Stimulated activated CD8-positive, alpha-beta memory T cell treated with anti-CD3 and anti-CD28 coated beads, Interleukin-7, amount 100 ng/mL, for 24 hours (primary cell): ENCODE measurements at places on chromosomes 13 and 19.

DNA sequence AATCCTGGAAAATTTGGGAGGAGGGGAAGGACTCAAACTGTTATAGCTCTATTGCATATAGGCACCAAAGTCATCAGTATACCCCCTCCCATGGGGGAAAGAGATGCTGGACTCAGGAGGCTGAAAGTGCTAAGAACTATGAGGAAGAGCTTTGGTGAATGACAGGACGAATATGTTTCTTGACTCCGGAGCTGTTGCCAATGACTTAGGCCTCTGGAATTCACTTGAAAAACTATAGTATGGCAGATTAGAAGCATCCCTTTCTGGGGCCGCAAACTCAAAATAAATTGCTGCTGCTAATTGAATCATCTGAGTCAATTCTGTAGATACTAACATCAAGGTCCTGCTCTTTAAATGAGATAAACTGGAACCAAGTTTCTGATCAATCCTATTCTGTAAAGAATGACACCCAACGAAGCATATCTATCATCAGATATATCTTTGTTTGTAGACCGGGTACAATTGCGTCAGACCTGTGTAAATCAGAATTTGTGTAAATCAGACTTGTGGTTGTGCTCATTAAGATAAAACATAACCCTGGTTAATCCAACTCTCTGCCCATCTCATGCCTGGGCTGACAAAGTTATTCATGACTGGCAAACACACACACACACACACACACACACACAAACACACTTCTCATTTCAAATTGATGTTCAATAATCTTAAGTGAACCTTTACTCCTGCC lies 1793.8 kb upstream of the PCDH20 start:
- DNase-seq = no peak

DNA sequence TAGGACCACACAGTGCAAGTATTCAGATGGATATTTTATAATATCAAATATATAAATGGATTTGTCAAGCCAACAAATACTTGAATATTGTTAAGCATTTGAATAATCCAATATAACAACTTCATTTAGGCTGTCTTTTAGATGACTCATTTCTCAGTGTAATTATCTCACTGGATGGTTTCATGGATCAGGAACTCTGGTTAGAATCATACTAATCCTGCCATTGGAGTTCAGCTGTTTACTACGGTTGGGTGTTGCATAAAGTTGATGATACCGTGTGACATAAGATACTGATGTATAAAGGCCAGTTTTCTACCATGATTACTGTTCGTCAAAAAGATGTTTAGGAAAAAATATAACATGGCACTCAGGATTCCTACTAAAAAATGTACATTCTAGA lies 196.3 kb downstream of the TSHZ3 start:
- no peak for DNase-seq

GRCh38 chr13:47901441-47901840 lies 99.6 kb downstream of the SUCLA2 start:
- DNase-seq = no peak

- DNase-seq = no peak
Measured at GRCh38 chr13:66748712-66749111, 481.4 kb downstream of the PCDH9 start.

DNA sequence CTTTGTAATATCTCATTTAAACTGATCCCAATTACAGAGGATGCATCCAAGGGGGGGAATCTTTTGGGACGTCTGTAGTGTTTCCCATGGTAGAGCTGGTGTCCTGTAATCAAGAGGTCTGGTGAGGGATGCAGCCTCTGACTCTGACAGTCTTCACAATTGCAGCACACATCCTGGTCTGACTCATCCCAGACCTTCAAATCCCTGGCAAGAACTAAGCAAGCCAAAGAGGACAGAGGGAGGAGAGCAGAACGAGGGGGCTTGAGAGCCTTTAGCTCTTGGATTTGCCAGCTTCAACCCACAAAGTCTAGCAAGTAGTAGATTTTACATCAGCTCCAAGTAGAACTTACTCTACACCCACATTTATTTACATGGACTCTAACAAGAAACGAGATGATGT lies 17.3 kb upstream of the FCGBP start:
- no peak for DNase-seq

GRCh38 chr13:21436582-21436981 lies 22.5 kb downstream of the ZDHHC20 start:
- DNase-seq = no peak

DNA sequence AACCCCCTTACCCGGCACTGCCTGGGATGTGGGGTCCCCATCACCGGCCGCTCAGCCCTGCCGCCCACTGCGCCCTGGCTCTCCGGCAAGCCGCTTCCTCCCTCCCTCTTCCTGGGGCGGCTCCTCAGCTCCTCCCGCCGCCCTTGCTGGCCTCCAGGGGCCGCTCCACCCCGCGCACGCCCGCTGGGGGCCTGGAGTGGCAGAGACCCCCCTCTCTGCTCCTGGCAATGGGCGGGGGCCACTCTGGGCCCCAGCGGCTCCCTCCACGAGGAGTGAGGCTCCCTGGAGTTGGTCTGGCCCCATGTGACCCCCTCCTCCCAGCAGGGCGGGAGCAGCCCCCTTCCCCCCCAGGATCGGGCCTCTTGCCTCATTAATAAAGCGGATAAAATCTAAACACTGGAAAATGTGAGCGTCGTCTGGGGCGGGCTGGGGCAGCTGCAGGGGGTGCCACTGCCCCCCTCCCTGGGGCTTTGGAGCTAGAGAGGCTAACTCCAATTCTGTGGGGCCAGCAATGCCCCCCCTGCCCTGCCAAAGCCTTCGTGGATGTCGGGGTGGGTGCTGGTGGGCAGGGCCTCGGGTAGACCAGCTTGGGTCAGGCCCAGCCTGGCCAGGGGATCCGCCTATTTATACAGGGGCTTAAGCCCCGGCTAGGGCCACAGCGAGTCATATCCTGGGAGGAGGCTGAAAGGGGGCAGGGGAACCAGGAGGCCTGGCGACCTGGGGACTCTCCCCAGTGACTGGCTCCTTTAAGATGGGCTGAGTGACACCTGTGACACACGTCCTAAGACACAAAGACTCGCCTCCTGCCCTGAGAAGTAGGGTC lies at the start of gene PTGER1:
Gene PTGER1, minus strand, starts transcription at position 104 of the 823 bp plus-strand sequence. CDS start 1,034 bp downstream, outside the sequence.
- DNase-seq = no peak

- DNase-seq = no peak
Measured at GRCh38 chr13:38542601-38543000, 144.3 kb upstream of the FREM2 start.
